ENCODE measurements at places on chromosomes 5 and 9.

DNA sequence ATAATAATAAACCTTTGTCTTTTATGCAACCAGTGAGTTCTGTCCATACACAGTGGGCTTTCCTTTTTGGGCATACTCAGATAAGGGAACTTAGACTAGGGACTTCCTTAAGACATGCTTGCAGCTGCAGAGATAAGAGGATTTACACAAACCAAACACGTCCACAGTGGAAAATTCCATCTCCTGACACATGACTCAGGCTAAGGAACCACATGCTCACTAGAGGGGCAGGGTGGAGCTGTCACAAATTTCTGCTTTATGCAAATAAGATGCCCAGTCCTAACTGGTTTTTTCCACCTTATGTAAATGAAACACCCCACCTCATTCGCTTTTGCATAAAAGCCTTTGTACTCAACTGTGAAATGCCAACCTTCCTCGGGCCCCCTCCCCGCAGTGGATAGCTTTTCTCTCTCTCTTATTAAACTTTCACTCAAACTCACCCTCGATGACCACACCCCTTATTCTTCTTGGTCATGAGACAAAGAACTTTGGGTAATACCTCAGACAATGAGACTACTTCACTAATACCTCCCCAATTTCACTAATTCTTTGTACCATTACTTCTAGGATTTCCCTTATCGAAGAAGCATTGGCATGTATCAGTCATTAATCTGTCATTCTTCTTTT is 170.3 kb upstream of the FTMT start:
- no peak for DNase-seq

DNA sequence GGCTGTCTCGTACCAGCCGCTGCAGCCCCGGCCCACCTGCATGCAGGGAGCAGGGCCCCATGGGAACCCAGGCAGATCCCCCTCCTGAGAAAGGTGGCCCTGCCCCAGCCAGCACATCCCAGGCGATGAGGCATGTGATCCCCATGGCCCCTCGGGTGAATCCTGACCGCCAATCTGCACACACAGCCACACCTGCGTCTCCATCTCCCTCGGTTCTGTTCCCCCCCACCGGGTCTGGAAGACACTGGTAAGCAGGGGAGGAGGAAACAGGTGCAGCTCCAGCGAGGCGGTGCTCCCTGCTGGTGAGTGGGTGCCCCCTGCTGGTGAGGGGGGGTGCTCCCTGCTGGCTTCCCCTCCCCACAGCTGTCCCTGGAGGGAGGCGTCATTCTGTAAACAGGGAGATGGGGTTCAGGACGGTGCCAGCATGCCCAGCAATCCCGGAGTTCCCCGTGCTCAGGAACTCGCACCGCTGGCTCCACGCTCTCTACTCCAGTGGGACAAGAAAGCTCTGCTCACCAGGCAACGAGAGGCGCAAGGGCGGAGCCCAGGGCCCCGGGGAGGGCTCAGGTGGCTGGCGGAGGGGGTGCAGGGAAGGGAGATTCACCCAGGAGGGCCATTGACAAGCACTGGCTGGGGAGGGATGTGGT is 28.4 kb upstream of the SLC12A7 start:
- peak; percentile 74 for DNase-seq

DNA sequence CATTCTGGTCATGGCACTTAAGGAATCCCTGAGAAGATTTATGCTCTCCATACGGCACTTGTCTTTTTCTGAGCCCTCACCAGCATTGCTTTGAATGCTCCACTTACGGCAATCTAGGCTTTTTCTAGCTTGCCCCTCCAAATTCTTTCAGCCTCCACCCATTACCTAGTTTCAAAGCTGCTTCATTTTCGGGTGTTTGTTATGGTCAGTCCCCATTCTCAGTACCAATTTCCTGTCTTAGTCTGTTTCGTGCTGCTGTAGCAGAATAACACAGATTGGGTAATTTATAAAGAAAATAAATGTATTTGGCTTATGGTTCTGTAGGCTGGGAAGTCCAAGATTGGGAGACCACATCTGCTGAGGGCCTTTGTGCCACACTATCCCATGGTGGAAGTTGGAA is 42.0 kb downstream of the ARHGEF28 start:
- DNase-seq, result no peak

GRCh38 chr9:134732392-134733110 is 90.9 kb downstream of the COL5A1 start:
- no peak for DNase-seq

DNA sequence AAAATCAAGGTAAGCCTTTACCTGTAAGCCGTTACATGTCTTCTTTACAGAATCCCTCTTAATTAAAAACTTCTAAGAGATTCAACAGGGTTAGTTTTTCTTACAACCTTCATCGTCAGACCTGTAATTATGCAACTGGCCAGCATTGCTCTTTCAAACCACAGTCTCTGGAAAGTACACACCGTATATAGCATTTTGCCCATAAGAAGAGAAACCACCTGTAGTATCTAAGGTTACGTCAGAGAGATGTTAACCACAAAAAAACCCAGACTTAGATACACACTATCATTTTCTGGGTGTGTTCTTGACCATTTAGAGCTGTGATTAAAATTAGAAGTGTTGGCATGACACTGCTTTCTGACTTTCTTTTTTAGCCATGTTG is 140.0 kb downstream of the MUSK start:
- no peak for DNase-seq

- DNase-seq, result peak; percentile 95
Measured at GRCh38 chr9:131667576-131667975, 72.3 kb downstream of the RAPGEF1 start.

DNA sequence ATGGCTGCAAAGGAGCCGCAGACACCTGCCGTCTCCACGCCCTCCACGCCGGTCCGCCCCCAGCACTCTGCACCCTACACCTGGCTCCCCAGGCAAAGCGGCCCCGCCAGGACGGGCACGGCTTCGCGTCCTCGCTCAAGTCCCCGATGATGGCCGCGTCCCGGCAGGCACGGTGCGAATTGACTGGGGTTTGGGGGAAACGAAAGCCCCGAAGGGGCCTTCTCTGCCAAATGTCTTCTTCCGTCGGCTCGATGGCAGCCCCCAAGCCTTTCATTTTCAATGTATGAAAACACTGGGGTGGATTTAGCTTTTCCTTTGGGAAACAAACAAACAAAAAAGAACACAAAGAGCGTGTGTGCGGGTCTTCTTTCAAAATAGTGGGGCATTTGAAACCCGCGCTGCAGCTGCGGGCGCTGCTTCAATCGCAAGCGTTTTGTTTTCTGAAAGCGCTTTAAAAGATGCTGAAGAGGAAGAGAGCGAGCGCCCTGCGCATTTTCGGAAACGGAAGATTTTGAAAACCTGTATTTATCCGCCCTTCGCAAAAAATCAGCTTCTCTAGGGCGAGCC is 160.0 kb downstream of the RMI1 start:
- DNase-seq, result peak; percentile 30

GRCh38 chr5:128645581-128645980 is 107.5 kb upstream of the FBN2 start:
- DNase-seq, result no peak

DNA sequence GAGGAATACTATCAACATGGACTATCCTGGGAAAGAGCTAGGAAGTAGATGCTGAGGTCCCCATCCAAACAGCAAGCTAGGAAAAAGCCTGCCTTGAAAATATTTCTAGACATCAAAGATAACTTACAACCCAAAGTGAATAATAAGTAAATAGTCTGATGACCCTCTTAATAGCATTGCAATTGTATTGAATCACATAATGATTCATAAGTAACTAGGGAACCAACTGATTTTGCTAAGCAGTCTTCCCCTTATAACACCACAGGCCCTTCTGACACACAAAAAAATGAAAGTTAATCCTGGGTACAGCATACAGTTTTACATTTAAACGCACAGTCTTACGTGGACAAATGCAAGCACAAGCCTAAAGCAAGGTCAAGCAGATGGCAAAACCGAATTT is 199.3 kb downstream of the RFK start:
- no peak for DNase-seq

DNA sequence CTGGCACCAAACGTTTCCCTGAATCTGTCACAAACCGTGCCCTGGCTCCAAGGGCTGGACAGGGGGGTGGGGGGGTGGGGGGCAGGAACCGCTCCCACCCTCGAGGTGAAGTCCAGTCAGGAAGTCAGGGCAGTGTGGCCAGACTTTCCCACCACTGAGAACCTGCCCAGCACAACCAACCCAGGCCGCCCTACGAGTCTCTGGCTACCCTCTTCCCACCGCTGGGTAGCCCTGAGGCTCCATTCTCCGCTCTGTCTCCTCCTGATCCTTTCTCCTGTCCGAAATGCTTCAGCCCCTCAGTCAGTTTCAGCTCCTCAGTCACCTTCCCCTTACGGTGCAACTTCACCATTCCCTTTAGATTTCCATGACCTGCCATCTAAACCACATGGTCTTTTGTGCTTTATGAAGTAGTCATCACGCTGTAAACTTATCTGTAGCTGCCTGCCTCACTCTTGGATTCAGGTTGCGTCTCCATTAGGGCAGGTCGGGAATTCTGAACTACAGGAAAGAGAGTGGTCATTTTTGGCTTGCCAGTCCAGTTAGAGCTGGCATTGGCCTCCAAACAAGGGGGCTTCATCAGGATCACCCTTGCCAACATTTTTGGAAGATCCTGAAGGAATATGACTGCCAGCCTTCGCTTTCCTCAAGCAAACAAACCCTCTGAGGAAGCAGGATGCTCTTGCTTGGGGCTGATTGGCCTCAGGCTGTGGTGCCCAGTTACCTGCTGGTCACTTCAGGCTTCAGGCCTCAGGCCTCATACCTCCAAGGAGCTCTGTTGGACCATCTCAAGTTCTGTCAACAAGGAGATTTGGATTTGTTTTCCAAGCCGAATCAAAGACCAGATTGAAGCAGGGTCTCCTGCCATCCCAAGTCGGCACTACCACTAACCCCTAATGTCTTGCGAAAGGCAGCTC is 794 bp upstream of the DCAF12 start:
- DNase-seq, result no peak
